Foreskin keratinocyte (primary cell): ENCODE measurements at places on chromosomes 1 and 21. TPM values are rescaled to one million over a fixed set of nuclear protein-coding genes. Genes with fewer than 3 reads are reported as not detected.
A peak's percentile ranks its signal among the peaks of the same experiment; 100 is the strongest.

GRCh38 chr1:99849413-99849743, 783 bp upstream of the AGL start:
- DNase-seq: no peak

- no peak for DNase-seq
These were observed 57.4 kb upstream of the MTF2 start for GRCh38 chr1:93021539-93022134.

DNA sequence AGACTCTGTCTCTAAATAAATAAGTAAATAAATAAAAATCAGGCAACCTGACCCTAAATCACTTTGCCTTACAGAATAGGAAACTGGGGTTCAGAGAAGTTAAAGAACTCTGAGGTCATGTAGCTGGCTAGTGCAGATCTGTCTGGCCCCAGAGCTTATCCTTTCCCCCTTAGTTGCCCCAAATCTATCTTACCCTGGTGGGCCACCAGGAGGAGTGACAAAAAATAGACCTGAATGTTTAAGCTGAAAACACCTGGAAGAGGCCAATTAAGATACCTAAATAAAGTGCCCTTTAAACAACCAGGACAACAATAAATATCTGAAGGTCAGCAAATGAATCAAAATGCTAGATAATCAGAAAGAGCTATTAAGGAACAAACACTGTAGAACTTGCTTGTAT, 59.7 kb downstream of the TEX35 start:
- DNase-seq: no peak

- no peak for DNase-seq
These were observed 31.4 kb downstream of the ZBTB17 start for GRCh38 chr1:15944308-15945010.

- DNase-seq: no peak
These were observed 24.0 kb downstream of the MTOR start for GRCh38 chr1:11238311-11238710.

DNA sequence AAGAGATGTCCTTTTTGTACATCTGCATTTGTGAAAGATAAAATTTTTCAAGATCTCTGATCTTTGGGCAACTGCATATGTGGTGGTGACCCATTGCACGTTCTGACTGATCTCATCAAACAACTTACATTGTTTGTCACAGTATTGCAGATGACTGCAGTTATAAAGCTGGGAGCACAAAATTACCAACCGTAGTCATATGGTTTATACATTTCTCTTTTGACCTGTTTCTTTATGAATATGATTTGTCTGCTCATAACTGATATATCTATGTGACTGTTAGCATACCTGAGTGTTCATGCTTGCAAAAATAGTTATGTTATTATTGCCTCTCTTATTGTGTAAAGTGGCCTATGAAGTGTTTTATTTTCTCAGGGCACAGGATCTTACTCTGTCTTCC, 43.7 kb upstream of the HMCN1 start:
- DNase-seq: no peak

GRCh38 chr1:22641906-22642636, 1.4 kb upstream of the C1QC start:
- DNase-seq: no peak

DNA sequence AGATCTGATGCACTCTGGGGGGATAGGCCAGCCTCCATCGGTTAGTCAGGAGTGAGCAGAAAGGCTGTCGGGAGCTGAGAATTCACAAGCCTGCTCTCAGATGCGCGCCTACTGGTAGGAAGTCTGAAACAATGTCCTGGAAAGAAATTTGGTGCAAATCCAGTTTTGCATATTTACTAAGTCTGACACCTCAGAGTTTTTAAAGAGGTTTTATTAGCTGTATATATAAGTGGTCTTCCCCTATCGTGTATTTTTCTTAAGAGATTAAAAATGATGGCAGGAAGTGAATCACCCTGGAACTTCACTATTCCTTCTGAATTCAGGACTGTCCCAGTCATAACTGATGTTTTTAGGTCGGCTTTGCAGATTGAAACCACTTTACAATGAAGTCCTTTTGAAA, 99.8 kb upstream of the C1orf105 start:
- DNase-seq: peak; percentile 1

DNA sequence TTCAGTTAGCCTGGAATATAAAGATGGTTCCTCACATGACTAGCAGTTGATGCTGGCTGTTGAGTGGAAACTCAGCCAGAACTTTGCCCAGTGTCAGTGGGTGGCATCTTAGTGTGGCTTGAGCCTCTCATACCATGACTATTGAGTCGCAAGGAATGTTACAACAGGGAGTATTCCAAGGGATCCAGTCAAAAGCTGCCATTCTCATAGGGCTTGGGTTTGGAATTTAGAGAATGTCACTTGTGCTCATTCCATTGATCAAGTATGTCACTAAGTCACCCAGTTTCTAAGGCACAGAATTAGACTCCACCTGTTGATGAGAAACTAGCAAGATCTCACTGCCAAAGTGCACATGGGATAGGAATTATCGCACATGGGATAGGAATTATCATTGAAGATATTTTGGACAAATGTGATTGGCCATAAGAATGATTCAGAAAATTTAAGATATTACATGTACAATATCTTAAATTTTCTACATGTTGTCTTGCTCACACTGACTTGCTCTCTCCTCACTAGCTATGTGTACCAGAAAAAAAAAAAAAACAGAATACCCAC, 1290.7 kb upstream of the ADGRL2 start:
- DNase-seq: no peak

DNA sequence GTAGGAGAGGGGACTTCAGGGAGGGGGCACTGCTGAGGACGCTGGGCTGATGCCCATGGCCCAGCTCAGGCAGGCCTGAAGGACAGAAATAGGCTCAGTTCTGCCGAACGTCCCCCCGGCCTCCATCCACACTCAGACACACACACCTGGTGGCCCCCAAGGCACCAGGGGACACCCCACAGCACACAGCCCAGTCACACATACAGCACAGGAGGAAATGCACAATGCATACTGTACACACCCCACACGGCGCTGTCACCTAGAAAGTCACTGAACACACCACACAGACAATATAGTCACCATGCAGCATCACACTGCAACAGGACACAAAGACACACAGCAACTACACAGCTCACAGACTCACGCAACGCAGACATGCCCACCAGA, 562 bp downstream of the SYTL1 start:
- DNase-seq: no peak

DNA sequence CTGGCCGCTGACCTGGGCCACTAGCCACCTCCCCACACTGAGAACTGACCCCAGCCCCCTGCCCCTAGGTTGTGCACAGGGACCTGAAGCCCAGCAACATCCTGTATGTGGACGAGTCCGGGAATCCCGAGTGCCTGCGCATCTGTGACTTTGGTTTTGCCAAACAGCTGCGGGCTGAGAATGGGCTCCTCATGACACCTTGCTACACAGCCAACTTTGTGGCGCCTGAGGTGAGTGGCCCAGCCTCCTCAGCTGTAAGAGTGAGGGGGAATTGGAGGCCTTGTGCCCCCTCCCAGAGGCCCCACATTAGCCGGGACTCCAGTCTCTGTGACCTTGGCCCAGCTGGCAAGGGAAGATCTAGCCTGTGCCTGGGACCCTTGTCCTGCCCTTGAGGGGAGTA, 41.8 kb downstream of the RPS6KA1 start:
- DNase-seq: no peak

GRCh38 chr1:200082329-200082728, 54.8 kb downstream of the NR5A2 start:
- DNase-seq: peak; percentile 7

DNA sequence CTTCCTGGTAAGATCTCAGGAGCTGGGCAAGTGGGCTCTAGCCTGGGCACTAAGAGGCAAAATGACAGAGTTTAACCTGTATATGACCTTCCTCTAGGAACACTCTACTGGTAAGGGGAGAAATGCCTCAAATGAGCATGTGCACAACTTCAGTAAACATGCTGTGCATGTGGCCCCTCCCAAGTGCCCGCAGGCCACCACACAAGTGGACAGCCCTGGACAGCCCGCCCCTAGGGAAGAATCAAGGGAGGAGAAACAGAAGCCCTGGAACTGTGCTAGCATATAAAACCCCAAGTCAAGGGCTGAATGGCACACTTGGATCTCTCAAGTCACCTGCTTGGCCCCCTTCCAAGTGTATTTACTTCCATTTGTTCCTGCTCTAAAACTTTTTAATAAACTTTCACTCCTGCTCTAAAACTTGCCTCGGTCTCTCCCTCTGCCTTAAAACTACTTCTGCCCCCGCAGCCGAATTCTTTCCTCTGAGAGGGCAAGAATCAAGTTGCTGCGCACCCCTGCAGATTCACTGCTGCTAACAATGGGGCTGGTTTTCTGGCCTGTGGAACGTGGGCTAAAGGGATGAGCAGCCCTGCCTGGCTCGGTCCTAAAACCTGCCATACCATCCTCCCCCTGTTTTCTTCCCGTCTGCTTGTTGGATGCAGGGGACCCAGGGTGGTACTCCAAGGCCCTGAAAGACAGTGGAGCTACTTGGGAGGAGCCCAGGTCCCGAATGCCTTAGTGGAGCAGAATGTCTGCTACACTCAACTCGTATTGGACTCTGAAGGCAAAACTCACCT, 93.5 kb downstream of the IER5 start:
- no peak for DNase-seq

DNA sequence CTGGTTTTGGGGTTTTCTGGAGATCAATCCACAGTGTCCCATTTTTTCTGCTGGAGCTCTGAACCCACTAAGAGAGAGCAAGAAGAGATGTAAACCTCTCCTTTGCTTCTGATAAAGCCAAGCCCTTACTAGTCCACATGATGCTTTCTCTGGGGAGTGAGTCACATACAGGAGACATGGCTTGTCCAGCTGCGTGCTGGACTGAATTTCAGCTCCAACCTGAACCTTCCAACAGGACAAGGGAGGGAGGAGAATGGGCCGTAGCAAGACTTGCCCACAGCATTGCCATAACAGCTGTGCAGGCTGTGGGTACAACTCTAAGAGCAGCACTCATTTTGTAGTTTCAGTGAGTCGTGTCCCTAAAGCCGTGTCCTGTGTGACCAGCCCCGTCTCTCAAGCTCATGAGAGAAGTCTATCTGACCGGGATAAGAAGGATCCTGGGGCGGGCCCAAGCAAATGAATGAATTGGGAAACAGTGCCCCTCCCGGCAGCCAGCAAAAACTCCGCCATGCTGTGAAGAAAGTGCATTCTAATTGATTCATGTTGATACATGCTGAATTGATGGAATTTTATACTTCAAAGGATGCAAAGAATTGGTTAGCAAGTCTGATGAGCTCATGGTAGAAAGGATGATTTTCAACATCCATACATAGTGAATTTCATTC, 195.2 kb downstream of the GABPA start:
- peak; percentile 79 for DNase-seq

DNA sequence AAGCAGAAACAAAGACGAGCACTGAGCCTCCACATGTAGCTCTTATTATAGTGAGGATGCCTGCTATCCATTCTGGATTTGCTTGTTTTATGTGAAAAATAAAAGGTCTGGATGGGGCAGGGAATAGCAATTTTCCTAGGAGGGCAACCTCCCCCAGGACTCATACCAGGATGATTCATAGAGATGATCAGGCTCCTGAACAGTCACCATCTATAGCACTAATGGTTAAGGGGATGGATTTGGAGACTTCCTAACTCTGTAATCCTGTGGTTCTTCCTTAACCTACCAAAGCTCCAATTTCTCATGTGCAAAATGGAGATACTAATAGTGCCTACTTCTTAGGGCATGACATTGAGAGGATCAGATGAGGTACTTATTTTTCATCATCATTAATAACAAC, 34.5 kb upstream of the CD58 start:
- no peak for DNase-seq

GRCh38 chr1:15955552-15955951, 20.3 kb downstream of the ZBTB17 start:
- DNase-seq: no peak

COL11A1 gene
- polyA plus RNA-seq: 0.32 and 0.76 TPM in 2 replicates

WLS gene
- 48.7 and 52.2 TPM in 2 replicates for polyA plus RNA-seq

SPAG17 gene
- polyA plus RNA-seq: 0.18 and 0.20 TPM in 2 replicates

EPHA2 gene
- polyA plus RNA-seq: 70.5 and 77.6 TPM in 2 replicates

CRNN gene
- polyA plus RNA-seq: not detected in 2 replicates

OMA1 gene
- polyA plus RNA-seq: 11.6 and 12.1 TPM in 2 replicates

CLIC6 gene
- 0.02 and 0.03 TPM in 2 replicates for polyA plus RNA-seq

NBPF15 gene
- polyA plus RNA-seq: 10.3 and 10.7 TPM in 2 replicates

SMPDL3B gene
- 0.48 and 0.63 TPM in 2 replicates for polyA plus RNA-seq
